ENCODE measurements at places on chromosomes 7 and 10.

GRCh38 chr10:70478191-70479164 is at the start of gene PALD1:
Gene PALD1, plus strand, starts transcription at chr10:70478767. Its CDS starts 47,185 bp downstream, at chr10:70525952.
- DNase-seq = no peak

- no peak for DNase-seq
Measured at GRCh38 chr7:31214751-31215150, 125.8 kb downstream of the NEUROD6 start.

DNA sequence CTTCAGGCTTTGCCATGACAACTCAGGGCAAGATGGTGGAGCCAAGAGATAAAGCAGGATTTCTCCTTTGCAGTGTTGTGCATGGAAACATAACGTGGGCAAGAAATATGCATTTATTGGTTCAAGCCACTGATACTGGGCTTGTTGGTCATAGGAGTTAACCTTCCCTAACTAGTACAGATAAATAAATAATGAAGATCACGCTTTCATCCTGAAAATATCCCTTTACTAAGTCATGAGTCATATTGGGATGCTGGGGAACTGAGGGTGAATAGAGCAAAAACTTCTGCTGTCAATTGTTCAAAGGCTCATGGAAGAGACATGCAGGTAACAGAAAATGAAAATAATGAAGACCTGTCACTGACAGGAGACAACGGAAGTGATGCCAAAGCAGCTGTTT is 55.5 kb downstream of the TES start:
- no peak for DNase-seq

DNA sequence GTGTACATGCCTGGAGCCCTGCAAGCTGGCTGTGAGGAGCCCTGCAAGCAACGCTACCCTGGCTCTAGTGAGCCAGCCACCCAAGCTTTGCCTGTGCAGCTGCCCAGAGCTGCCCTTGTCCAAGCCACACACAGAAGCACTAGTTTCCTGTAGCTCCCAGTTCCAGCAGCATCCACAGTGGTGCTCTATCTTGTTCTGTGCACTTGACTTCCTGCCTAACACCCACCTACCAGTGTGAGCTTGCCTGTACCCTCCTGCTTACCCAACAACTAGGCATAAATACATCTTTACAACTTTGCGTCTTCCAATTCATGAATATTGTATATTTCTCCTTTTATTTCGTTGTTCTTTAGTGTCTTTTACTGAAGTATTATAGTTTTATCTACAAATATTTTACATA is 32.2 kb upstream of the ZNF518A start:
- no peak for DNase-seq
